Fibroblast of pulmonary artery (primary cell): ENCODE measurements at places on chromosomes 4 and X.
A peak's percentile ranks its signal among the peaks of the same experiment; 100 is the strongest.

DNA sequence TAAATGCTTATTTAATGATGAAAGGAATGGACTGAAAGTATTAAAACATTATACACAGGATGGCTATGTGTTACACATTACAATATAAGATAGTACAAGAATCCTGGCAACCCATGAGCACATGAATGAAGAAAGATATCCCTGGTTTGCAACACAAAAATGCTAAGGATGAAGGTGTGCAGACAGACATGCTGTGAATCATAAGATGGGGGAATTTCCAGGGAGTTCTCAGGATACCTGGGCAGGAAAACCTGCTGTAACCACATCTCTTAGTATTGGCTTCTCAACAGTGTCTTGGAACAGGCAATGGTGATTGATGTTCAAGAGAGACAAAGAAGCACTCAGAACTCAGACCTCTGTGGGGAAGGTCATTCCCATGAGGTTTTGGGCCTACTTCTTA, 23.9 kb upstream of the ANOS1 start:
- no peak for DNase-seq

GRCh38 chr4:41792166-41792565, 43.6 kb upstream of the PHOX2B start:
- DNase-seq = no peak

GRCh38 chrX:139179592-139179991, 350.9 kb upstream of the F9 start:
- DNase-seq = no peak

DNA sequence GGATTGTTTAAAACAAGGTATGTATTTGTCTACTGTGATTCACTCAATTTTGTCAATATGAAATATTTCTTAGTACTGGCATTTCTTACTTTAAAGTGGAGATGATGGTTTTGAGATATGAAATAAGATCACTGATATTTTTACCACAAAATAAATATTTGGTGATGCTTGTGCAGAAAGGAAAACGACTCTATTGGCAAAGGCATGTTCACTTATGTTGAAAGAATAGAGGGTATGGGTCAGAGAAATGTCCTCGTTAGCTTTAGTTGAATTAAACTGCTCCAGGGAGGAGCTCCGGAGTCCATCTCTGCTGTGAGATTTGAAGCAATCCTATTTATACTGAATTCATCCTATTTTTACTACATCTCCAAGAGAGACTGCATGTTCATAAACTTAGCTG, 84.2 kb downstream of the SH3BGRL start:
- no peak for DNase-seq

GRCh38 chr4:168618577-168619265, 121.9 kb downstream of the PALLD start:
- peak; percentile 54 for DNase-seq

DNA sequence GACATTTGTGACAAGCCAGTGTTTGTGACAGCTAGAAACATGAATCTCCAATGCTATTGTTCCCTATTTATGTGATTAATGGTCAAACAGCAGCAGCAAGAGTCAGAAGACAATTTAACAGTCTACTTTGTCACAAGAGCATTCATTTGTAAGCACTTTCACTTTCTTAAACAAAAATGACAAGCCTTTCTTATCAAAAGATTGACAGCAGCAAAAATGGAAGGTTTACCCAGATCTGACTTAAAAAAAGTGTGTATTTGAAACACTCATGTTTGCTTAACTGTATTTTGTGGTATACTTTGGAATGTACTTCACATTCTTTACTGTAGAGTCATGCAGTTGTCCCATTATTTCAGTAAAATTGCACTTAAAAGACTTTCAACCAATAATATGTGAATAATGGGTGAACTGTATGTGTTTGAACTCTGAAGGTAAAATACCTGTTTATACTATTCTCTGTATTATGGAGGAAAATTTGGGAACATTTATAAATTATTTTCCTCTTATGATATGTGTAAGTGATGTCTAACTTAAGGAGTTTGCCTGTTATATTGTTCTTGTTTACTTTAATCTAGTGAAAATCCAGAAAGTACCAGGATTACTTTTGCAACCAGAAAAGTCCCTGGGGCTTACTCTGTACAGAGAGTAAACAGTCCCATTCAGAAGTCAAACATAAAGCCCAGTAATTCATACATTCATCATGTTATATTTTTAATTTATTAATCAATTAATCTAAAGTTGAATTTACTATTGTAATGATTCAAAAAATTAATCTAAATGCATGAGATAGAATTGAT, 314.9 kb upstream of the TRAM1L1 start:
- DNase-seq = peak; percentile 49

DNA sequence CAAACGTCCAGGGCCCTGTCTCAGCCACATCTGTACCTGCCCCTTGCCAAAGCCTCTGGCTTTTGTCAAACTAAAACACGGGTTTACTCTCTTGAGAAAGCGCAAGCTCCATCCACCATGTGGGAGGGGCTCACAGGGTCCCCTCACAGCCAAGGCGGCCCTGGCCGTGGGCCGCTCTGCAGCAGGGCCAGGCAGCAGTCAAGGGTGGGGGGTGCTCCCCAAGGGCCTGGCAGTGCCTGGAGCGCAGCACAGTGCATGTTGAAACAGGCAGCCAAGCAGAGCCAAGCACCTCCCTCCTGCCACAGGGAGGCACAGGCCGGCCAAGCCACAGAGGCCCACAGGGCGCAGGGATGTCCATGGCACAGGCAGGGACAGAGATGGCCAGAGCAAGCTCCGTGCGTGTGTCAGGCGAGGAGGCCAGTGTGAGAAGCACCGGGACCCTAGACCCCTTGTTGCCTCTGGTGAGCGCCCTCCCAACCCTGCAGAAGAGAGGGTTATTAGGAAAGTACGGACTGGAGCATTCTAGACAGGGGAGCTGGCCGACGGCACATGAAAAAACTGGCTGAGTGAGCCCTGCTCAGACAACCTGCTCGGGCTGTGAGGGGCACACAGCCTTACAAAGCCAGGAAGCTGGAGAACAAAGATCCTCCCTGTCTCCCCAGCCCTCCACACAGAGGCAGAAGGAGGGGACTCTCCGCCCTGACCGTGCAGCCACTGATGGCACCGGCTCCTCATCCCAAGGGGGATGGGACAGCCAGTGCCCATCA, 39.0 kb downstream of the FAM53A start:
- peak; percentile 36 for DNase-seq
